NCI-H748 treated with DMSO at 0.1 percent for 48 hours (cell line): ENCODE measurements at places on chromosomes 1 and 21.

GRCh38 chr1:24896176-24896575, 33.9 kb downstream of the RUNX3 start:
- no peak for DNase-seq

- DNase-seq: no peak
Measured at GRCh38 chr1:213899413-213899812, 88.4 kb upstream of the PROX1 start.

- DNase-seq: no peak
Measured at GRCh38 chr1:21034725-21035628, 141.7 kb downstream of the EIF4G3 start.

DNA sequence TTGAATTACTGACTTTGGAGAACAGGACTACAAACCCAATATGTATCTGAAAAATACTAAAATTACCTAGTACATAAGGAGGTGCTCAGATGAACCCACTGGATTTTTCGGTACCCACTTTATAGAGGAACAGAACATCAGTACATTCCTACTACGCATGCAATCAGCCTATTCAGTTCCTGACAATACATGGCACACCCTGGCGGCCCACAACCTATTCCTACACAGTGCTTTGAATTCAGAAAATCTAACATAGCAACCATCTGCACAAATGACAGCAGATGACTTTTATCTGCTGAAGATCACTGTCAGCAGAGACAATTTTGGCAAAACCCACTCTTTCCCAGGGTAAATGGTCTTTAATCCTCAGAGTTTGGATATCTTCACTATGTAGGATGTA, 257.1 kb upstream of the GREM2 start:
- DNase-seq: no peak

- no peak for DNase-seq
Measured at GRCh38 chr1:53390261-53390660, 62.4 kb upstream of the LRP8 start.
